Effector memory CD8-positive, alpha-beta T cell (primary cell): ENCODE measurements at places on chromosomes 2 and 18.
A peak's percentile ranks its signal among the peaks of the same experiment; 100 is the strongest.

DNA sequence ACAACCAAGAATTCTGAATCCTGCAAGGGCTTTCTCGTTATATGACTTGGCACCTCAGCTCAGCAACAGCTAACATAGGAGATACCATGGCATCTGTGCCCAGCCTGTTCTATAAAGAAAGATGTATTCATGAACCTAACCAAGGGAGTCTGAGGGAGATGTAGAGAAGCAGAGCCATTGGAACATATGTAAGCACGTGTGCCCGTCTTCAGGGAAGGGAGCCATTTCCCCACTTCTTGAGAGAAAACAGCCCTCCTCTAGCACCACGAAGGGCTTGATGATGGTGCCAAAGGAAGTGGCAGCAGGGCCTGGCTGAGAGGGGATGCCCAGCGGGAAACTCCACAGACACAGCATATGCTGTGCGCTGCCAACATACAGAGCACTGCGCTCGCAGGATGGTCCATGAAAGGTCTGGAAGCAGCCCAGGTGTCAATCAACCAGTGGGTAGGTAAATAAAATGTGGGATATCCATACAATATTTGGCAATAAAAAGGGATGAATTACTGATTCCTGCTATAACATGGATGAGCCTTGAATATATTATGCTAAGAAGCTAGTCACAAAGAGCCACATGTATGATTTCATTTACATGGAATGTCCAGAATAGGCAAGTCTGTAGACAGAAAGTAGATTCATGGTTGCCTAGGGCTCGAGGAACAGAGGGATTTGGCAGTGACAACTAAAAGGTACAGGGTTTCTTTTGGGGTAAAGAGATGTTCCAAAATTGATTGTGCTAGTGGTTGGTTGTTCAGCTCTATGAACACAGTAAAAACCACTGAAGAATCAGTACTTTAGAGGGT lies 16.1 kb downstream of the TMEM247 start:
- H3K27ac ChIP-seq = peak overlapping the region; percentile 54
- H3K27me3 ChIP-seq = no peaks in the 10 kb centered on the region
- peaks cover 23% of the 10 kb centered on the region for H3K4me1 ChIP-seq
- DNase-seq = no peak
- H3K4me3 ChIP-seq = no peak overlapping the region

DNA sequence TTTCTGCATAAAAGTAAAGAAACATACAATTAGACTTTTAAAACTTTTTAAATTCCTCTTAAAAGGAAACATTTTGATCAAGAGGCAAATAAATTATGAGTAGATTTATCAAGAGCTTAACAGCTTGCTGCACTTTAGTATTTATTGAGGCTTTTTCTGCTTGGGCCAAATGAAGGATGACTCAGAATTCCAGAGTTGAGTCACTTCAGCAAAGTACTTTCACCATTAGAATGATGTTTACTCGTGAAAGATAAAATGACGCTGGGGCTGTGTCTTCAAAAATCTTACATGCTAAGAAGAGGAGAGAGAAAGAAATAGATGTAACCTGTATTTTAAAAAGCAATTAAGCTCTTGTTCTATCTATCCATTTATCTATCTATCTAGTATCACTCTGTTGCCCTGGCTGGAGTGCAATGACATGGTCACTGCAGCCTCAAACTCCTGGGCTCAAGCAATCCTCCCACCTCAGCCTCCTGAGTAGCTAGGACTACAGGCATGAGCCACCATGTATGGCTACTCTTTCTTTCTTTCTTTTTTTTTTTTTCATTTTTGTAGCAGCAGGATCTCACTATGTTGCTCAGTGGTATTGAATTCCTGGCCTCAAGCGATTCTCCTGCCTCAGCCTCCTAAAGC lies 75.3 kb upstream of the RIOK3 start:
- H3K27me3 ChIP-seq = no peaks in the 10 kb centered on the region
- H3K36me3 ChIP-seq = no peaks in the 10 kb centered on the region
- no peak for DNase-seq
- H3K4me1 ChIP-seq = no peaks in the 10 kb centered on the region
- H3K4me3 ChIP-seq = no peak overlapping the region
- peak overlapping the region; percentile 20 for H3K27ac ChIP-seq

DNA sequence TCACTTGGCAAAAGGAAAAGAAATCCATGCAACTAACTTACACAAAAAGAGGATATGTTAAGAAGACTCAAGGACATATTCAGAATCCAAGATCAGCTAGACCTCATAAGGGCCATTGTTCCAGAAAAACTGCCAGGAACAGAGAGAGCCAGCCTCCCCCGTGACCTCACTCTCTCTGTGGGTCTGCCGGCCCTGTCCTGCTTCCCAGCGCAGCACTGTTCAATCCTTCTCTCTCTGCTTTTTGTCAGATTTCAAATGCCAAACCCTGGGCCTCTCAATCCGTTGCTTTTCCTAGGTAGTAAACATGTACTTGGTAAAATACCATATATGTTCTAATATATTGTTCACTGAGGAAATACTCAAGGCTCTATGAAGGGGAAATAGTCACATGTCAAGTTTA lies 40.0 kb upstream of the ACKR3 start:
- H3K4me3 ChIP-seq = no peak overlapping the region
- no peak for DNase-seq
- no peaks in the 10 kb centered on the region for H3K36me3 ChIP-seq
- peaks cover 5% of the 10 kb centered on the region for H3K4me1 ChIP-seq
- peaks cover 4% of the 10 kb centered on the region for H3K27me3 ChIP-seq
- H3K27ac ChIP-seq = no peak overlapping the region

DNA sequence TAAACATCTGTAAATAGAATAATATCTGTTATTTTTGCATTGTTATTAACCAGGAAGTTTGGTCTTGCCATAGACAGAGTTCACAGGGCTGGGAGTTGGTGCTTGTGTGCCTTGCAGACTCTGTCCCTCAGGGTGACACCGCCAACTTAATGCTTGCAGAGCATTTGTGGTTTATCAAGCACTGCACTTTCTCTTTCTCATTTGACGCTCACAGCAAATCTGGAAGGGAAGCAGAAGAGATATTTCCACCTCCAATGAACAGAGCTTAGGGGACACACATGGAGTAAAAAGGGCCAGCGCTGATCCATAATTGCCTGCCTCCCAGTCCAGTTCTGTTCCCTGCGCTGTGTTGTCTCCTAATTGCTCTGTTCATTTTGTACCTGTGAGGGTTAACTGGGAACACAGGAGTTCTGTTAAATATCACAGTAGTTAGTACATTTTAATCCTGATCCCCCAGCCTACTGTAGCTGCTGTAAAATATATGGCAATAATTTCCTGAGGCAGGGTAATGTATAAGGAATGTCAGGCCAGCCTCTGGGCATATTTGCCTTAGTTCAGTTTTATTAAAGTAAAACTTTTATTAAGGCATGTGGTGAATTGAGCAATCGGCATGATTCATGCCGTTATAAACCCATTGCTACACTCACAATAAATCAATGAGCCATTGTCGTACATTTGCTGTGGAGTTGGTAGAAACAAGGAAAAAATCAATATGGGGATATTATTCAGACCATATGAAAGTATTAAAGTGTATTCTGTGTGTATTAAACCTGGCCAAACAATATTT lies 182.5 kb upstream of the OSR1 start:
- H3K27ac ChIP-seq = no peak overlapping the region
- H3K4me3 ChIP-seq = no peak overlapping the region
- H3K4me1 ChIP-seq = no peaks in the 10 kb centered on the region
- H3K27me3 ChIP-seq = no peaks in the 10 kb centered on the region
- no peak for DNase-seq

DNA sequence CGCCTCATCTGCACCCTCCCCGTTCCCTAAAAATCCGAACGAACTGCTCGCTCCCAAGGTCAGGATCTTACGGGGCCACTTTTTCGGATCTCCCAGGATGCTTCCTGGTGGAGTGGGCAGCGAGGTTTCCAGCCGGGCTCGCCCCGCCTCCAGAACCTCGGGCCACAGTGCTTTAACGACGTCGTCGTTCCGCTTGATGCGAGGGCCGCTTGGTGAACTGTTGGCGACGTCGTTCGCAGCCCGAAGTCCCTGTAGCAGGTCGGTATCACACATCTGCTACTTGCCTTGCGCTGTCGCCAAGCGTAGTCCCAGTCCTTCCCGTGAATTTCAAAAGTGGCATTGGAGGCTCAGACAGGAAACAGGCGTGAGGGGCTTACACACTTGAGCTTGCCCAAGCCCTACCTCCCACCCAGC lies 15.3 kb downstream of the EVX2 start:
- peaks cover 6% of the 10 kb centered on the region for H3K36me3 ChIP-seq
- H3K4me3 ChIP-seq = no peak overlapping the region
- no peak for DNase-seq
- H3K27me3 ChIP-seq = peaks cover 99% of the 10 kb centered on the region
- no peak overlapping the region for H3K27ac ChIP-seq
- peaks cover 4% of the 10 kb centered on the region for H3K4me1 ChIP-seq

DNA sequence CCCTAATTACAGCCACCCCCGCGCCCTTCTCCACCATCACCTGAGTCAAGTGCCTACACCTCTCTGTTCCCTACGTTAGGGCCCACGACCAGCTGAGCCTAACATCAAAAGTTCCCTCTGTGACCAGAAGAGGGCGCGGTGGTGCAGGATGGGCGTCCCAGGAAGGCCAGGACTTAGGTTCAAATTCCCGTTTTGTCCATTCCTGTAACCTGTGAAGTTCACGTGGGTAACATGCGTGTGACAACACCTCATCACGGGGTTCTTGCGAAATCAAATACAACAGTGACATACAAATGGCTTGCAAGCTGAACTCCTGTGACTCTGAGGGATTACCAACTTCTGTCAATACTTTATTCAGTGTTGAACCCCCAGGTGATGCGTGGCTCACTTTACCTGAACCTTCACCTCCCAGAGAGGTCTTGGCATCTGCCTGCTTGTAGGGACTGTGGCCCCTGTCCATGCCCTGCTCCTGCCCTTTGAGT lies 207.9 kb downstream of the ARL4C start:
- peak overlapping the region; percentile 80 for H3K4me3 ChIP-seq
- H3K4me1 ChIP-seq = peaks cover 68% of the 10 kb centered on the region
- peak; percentile 75 for DNase-seq
- H3K36me3 ChIP-seq = peaks cover 48% of the 10 kb centered on the region
- H3K27me3 ChIP-seq = no peaks in the 10 kb centered on the region

DNA sequence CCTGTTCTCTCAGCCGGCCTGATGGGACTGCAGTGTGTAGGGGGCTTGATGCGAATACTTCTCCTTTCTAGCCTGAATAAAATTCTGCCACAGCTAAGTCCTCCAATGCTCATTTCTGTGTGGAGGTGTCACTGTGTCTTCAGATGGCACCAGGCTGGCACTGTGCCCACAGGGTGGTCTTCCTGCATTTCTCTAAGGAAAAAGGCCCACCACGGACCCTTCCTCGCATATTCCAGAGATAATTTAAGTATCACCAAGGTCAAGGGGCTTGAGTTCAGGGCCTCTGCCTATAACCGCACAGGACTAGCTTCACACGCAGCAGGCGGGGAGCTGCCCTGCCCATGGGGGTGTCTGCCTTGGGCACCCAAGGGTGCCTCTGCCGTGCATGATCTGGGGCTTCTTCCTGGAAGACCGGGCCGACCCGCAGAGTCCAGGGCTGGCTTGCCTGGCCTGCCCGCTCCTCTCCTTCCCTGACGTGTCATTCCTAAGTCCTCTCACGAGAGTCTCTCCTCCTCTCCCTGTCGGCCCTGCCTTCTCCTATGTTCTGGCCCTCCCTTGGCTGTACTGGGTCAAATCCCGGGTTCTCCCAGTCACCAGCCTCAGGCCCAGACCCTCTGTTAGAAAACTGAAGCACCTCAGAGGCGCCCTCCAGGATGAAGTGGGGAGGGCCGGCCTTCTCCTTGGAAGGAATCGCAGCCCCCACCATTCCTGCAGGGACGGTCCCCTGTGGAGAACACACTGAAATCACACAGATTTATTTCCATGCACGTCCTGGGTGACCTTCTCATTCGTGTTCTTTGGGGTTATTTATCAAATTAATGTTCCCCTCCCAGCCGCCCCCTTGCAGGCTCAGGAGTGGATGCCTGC lies 48.9 kb upstream of the PXDN start:
- peaks cover 2% of the 10 kb centered on the region for H3K4me1 ChIP-seq
- no peak overlapping the region for H3K4me3 ChIP-seq
- H3K27me3 ChIP-seq = no peaks in the 10 kb centered on the region

- H3K27me3 ChIP-seq = no peaks in the 10 kb centered on the region
- no peak for DNase-seq
- no peaks in the 10 kb centered on the region for H3K36me3 ChIP-seq
- H3K4me1 ChIP-seq = no peaks in the 10 kb centered on the region
- no peak overlapping the region for H3K27ac ChIP-seq
- no peak overlapping the region for H3K4me3 ChIP-seq
These were observed 238.8 kb upstream of the GCFC2 start for GRCh38 chr2:75949385-75950030.
